ENCODE measurements at places on chromosomes 7 and 10.
A peak's percentile ranks its signal among the peaks of the same experiment; 100 is the strongest.

DNA sequence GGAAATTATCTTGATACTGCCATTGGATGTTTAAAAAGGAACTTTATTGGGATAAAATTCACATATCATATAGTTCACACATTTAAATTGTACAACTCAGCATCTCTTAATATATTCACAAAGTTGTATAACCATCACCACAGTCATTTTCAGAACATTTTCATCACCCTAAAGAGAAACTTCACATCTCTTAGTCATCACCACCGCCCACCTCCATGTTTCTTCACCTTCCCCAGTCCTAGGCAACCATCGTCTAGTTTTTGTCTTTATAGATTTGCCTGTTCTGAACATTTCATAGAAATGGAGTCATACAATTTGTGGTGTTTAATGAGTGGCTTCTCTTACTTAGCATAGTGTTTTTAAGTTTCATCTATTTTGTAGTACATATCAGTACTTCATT is 96.6 kb downstream of the ANKRD30A start:
- DNase-seq = no peak

- DNase-seq = no peak
Observed at GRCh38 chr10:46542567-46543465, 13.6 kb downstream of the GPRIN2 start.

GRCh38 chr7:108118959-108119358 is 11.2 kb downstream of the LAMB4 start:
- no peak for DNase-seq

GRCh38 chr7:103795787-103796186 is 193.7 kb downstream of the RELN start:
- no peak for DNase-seq

GRCh38 chr10:34954142-34954541 is 136.0 kb downstream of the CUL2 start:
- DNase-seq = no peak

DNA sequence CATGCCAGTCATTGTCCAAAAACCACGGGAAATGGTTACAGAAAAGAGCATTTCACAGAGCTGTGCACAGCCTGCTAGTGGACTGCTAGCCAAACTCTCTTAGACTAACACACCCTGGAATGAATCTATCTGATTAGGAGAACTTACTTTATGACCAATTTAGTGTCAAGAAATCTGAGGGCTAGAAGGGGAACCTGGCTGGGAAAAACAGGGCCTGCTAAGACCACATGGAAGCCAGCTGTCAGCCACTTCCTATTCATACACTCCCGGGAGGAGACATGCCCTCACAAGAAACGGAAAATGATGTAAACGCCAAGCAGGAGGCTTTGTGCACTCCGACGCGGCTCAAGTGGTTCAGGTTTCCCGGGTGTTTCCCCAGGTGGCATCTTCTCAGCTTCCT is 54.8 kb downstream of the MPP7 start:
- DNase-seq = no peak

- no peak for DNase-seq
Observed at GRCh38 chr7:27640884-27641574, 21.7 kb downstream of the HIBADH start.

- no peak for DNase-seq
Observed at GRCh38 chr10:101625821-101626412, 37.8 kb downstream of the DPCD start.

- no peak for DNase-seq
Observed at GRCh38 chr7:115475206-115475605, 553.3 kb downstream of the MDFIC start.

DNA sequence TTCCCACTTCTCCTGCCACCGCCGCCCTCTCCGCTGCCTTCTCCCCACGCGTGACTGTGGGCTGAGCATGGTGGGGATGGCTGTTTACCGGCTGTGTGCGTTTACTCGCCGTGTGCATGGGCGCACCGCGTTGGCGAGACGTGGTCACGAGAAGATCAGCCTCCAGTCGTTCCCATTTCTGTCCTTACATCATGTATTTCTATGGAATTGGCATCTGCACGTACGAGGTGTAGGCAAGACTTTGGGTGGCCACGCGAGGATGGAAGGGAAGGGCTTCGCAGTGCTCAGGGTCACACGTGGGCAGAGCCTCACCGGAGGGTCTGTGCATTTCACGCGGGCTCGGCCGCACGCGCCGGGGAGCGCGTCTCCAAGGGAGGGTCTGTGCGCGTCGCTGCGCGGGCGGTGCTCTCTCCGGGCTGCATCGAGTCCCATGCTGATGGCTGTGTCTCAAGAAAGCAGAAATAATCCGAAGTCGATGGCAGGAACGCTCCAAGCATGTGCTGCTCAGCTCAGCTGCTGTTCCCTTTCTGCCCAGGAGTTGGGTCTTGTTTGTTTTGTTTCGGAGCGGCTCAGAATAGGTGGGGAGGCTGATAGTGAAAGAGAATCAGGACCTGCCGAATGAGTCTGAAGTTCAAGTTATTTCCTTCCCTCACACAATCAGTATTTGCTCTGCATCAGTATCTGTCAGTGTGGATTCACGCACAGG is 973 bp downstream of the CAMK1D start:
- DNase-seq = peak; percentile 14

DNA sequence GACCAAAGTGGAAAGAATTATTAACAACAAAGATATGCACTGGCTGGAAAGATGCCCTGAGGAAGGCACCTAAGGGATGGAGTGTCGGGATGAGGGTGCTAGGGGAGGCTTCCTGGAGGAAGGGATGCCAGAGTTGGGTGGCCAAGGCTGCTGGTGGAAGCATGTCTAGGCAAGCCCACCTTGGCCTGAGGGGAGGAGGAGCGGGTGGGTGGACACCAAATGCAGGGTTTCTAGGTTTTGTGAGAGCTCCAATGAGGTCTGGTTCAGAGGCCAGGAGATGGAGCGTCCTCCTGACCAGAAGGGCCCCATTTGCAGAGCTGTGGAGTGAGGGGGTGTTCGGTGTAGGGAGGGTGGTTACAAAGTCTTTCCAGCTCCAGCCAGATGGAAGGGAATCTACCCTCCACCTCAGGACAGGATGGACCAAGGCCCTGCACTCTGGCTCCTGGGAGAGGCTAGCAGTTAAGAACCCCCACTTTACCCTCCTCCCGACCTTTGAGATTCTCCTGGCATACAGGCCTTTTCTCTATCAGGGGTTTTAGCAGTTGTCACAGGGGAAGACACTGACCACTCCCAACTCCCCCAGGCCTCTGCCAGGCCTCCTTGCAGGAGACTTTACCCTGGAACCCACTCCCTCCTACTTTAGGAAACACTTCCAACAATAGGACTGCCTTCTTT is 3.0 kb upstream of the DDIT4 start:
- no peak for DNase-seq

DNA sequence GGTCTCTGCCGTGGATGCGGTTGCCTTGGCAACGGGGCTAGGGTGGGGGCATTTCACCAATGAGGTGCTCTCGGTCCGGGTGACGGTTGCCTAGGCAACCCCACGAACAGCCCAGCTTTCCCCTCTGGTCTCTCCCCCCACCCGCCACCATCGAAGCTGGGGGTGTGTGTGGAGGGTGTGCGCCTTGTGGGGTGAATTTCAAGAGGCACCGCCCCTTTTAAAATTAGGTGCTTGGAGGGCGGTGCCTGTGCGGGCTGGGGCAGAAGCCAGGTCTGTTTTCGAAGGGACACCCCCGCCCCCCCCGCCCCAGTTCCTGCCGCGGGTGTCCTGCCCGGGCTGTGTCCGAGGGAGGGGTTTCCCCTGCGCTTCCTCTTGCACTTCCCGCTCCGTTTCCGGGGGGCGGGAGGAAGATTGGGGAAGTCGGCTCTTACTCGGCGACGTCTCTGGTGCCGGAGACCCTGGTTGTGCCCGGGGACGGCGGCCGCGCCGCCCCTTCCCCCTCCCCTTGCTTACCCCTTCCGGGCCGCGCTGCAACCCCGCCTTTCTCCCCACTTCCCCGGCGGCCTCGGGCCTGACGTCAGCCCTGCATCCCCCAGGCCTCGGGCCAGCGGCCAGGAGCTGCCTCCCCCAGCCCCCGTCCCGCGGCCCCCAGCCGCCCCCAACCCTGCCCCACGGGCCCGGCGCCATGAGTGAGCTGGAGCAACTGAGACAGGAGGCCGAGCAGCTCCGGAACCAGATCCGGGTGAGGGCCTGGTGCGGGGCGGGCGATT is 2.2 kb downstream of the GNB2 start:
- DNase-seq = peak; percentile 38

GRCh38 chr7:150420987-150421674 is 29.3 kb upstream of the GIMAP8 start:
- DNase-seq = peak; percentile 77

GRCh38 chr10:132099389-132100090 is 33.8 kb downstream of the JAKMIP3 start:
- no peak for DNase-seq

- no peak for DNase-seq
Observed at GRCh38 chr7:120806669-120807068, 51.3 kb downstream of the TSPAN12 start.

DNA sequence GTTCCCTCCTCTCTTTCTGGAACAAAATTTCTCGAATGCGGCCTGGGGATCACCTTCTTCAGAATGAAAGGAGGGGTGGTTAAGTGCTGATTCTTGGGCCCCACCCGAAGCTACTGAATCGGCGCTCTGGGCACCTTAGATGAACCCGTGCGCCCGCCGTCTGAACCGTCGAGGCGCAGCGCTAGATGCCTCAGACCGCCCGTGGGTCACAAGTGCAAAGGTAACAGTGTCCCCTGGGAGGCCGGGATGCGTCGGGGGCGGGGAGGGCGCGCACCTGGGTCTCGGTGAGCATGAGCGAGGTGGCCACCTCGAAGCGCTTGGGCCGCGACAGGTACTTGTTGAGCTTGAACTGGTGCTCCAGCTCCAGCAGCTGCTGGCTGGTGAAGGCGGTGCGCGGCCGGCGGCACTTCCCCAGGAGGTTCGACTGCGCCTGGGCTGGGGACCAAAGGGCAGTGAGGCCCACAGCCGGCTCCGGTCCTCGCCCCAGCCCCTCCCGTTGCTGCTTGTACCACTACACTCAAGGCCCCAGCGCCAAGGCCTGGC is 4.2 kb downstream of the MNX1 start:
- DNase-seq = no peak

DNA sequence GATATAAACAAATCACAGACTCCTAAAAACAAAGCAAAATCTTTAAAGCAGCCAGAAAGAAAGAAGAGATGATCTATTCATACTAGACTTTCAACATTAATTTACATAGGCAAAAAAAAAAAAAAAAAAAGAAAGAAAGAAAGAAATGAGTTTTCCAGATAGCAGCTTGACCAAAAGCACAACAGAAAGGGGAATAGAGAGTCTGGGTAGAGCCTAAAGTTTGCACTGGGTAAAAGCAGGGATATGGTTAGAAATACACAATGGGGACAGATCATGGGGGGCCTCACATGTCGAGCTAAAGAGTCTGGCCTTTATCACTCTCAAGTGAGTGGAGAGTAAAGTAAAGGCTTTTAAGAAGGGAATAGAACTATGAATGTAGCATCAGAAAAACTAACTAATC is 169.8 kb downstream of the SGMS1 start:
- no peak for DNase-seq

GRCh38 chr10:73253225-73253555 is 746 bp upstream of the MRPS16 start:
- no peak for DNase-seq

- DNase-seq = no peak
Observed at GRCh38 chr7:157211690-157212089, 73.0 kb downstream of the UBE3C start.

- no peak for DNase-seq
Observed at GRCh38 chr10:1643908-1644179, 93.5 kb downstream of the ADARB2 start.

DNA sequence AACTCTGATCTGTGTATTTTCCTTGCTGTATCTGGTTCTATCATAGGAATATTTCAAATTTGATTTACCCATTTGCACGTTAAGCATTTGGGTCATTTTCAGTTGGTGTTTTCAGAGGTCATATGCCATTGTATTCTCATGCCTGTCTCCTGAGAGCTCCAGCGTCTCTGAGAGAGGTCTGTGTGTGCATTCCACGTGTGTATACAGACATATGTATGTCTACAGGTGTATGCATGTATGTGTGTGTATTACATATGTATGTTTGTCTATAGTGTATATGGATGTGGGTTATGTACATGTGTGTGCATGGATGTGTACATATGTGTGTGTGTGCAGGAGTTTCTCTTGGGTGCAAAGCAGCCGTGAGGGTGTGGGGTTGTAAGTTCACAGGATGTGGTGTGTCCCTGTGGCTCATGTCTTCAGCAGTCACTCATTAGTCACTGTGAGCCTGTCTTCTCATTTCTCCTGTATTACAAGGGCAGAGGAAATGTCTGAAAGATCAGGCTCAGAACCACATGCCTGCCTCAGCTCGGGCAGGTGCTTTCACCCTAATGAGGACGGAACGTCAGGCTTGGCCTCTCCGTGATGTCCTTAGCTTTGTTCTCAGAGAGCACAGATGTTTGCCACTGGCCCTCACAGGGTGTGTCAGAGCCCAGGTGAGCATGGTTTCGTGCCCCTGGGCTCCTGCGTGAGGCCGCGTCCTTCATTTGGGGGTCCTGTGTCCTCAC is 101.6 kb downstream of the NKX6-2 start:
- DNase-seq = no peak

- DNase-seq = no peak
Observed at GRCh38 chr10:118729641-118730258, 25.0 kb downstream of the CACUL1 start.

- DNase-seq = no peak
Observed at GRCh38 chr7:123797673-123798531, 47.1 kb upstream of the HYAL4 start.

DNA sequence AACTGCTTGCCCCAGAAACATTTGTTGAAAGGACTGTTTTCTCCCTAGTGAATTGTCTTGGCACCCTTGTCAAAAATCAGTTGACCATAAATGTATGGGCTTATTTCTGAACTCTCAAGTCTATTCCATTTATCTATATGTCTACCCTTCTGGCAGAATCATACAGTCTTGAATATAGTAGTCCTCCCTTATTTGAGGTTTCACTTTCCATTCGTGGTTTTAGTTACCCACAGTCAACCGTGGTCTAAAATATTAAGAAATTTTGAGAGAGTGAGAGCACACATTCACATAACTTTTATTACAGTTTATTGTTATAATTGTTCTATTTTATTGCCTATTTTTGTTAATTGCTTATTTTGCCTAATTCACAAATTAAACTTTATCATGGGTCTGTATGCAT is 17.4 kb upstream of the CEP41 start:
- DNase-seq = no peak

DNA sequence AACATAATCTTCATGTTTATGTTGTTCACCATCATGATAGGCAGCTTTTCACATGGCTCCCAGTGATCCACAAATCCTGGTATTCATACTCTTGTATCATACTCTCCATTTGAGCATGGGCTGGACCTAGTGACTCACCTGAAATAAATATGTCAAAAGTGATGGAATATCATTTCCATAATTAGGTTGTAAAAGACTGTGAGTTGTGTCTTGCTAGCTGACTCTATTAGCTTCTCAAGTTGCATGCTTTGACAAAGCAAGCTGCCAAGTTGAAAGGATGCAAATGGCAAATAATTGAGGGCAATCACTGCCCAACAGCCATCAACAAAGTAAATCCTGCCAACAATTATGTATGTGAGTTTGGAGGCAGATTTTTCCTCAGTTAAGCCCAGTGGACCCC is 300.4 kb downstream of the AHR start:
- no peak for DNase-seq

GRCh38 chr7:40824461-40824860 is 689.7 kb downstream of the SUGCT start:
- no peak for DNase-seq
